M059J (cell line): ENCODE measurements at places on chromosomes 11 and 22. TPM values are rescaled to one million over a fixed set of nuclear protein-coding genes. Genes with fewer than 3 reads are reported as not detected.
A peak's percentile ranks its signal among the peaks of the same experiment; 100 is the strongest.

DNA sequence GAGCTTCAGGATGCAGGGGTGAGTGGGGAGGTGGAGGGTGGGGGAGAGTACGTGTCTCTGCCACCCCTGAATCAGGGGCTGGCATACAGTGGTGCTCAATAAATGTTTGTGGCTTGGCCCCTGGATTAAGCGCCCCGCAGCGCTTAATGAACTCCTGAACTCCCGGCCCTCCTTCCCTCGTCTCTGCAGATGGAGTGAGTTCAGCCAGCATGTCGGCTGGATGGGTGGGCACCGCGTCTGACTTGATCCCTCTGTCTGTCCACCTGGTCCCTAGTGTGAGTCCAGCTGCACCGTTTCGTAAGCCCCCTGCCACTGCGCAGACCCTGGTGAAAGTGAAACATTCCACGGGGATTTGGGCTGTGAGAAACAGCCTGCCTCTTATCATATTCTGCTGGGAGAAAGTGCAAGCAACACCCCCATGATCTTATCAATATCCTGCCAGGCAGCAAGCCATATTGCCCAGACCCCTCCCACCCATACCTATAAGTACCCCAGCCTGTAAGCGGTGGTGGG lies 12.0 kb upstream of the MRGPRD start:
- no peak for DNase-seq

GRCh38 chr11:128956401-128957201 lies 13.9 kb upstream of the TP53AIP1 start:
- peak; percentile 80 for DNase-seq

- peak; percentile 63 for DNase-seq
Measured at GRCh38 chr22:41998361-41999261, at the start of gene WBP2NL. WBP2NL (plus strand) TSS chr22:41998788; CDS start chr22:41998819, 31 bp downstream.

GRCh38 chr11:61963282-61964057 lies 4.0 kb downstream of the FTH1 start:
- peak; percentile 72 for DNase-seq

DNA sequence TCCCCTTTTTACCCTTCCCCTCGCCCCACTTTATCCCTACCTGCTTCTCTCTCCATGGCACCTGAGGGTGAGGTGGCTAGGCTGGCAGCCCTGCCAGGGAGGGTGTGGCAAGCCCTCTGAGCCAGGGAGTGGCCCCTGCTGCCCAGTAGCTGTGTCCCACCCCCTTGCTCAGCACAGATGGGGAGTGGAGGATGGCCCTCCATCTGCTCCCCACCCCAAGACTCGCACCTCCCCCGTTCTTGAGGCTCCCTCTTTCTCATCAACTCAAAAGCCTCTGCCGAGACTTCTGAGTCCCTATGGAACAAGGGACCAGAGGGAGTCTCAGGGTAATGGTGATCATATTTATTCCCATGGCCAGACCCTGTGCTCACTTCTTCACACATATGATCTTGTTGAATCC lies 1.7 kb downstream of the TMEM151A start:
- DNase-seq = no peak

- DNase-seq = no peak
Measured at GRCh38 chr22:44130076-44130711, 50.5 kb upstream of the PARVG start.

The UCP3 gene
- 0.10 and 0.15 TPM in 2 replicates for total RNA-seq

DNA sequence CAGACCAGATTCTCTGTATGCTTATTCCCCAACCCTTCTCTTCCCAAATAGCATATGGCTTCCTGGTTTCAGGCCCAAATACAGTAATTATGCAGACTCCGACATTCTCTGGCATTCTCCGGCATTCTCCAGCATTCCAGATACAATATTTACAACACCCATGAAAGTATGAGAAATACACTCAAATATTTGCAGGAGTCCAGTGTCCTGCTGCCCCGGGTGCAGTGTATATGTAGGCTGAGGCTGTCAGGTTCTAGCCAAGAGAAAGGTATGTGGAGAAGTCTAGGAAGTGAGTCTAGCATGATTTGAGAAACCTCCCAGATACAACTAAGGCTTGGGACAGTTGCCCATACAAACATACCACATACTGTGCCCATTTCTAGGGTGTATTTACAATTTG lies 160.7 kb downstream of the SOX6 start:
- no peak for DNase-seq

The TRPM5 gene
- total RNA-seq = not detected in 2 replicates

DNA sequence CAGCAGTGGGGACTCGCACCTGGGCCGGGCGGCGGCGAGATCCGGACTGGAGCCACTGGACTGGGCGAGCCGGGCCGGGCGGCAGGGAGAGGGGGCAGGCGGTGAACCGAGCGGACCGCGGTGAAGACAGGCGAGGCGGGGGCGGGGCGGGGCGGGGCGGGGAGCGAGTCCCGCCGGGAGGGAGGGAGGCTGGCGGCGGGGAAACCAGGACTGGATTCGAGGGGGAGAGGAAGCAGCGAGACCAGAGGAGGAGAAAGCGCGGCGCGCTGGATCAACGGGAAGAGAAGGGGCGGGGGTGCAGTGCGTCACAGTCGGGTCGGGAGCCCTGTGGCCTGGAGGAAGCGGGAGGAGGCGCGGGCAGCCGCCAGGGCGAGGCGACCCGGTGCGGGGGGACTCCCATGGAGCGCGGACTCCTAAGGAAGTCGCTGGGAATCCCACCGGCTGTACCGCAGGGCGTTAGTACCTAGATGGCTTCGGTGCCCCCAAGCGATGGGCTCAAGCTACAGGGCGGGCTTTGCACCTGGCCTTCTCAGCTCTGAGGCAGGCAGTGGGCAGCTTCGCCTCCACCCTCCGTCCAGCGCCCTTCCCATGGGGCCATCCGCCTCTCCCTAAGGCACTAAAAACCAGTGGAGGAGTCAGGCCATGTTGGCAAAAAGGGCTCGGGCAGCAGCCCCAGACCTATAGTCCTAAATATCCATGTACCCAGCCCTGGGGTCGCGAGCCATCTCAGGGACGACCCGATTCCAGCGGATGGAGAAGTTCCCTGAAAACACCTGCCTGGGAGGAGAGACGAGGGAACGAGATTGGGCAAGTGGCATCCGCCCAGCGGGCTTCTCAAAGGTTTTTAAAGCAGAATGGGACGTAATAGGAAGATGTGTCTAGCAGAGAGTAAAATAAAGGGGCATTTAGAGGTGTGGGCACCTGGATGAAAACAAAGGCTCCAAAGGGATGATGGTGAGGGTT lies at the start of gene TMEM121B:
Gene TMEM121B (minus strand): TSS at position 128 of the 963 bp plus-strand sequence. CDS start 233 bp downstream, outside the sequence.
- DNase-seq = peak; percentile 49

DNA sequence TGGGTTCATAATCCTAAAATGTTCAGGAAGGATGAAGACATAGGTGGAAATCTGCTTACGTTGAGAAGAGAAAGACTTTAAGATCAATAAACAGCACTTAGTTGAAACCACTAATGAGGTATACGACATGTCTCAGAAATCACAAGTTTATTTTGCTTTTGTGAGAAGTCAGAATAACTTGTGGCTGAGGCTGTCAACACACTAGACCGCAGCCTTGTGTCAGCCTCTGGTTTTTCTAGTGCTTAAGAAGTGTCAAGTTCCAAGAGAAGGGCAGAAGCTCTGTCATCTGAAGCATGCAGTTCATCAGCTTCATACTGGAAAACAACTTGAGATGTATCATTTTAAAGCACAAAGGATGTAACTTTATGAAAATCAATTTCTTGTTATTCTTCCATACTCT lies 420.9 kb downstream of the METTL15 start:
- peak; percentile 91 for DNase-seq

The C1QTNF4 gene
- total RNA-seq = 0.10 TPM in 1 of 2 replicates, not detected in the other

DNA sequence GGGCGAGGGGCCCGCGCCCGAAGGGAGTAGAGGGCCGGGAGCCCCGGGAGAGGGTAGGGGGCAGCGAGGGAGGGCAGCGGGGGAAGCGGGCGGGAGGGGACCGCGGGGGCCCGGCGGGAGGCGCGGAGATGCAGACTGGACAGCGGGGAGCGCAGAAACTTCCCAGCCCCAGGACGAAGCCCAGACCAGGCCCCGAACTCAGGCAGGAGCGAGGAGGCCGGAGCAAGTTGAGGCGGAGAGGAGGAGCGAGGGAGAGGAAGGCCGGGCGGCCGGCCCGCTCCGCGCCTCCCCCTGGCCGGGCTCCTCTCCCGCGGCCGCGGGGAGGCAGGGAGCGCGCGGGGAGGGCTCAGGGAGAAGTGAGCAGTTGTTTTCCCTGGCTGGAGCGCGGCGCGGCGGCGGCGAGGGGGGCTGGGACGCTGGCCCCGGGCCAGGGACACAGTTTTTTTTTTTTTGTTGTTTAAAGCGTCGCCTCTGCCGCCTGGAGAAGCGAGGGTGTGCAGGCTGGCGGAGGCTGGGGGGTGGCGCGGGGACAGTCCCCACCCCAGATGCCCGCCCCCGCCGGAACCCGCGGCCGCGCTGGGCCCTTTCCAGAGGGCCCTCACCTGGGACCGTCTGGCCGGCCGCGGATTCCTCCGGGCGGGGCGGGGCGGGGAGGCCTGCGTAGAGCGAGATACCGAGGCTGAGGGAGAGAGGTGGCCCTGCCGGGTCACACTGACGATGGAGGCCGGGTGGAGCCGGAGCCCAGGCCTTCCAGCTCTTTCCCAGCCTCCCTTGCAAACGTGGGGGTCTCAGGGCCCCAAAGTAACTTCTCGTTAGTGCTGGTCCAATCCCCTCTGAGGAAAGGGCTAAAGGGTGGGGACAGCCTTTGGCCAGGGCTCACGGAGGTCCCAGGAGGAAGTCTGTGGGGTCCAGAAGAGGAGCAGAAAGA lies at the start of gene LTBP3:
Gene LTBP3 (minus strand): TSS at position 358 of the 928 bp plus-strand sequence. CDS start 400 bp downstream, outside the sequence.
- DNase-seq = peak; percentile 86

The SOX6 gene
- total RNA-seq = 0.02 TPM in 1 of 2 replicates, not detected in the other

- no peak for DNase-seq
Measured at GRCh38 chr22:25067851-25068421, 115.4 kb downstream of the KIAA1671 start.
